CD4-positive, alpha-beta T cell treated with Interferon alpha-2 for 1 hour (primary cell): ENCODE measurements at places on chromosomes 7 and 10.

DNA sequence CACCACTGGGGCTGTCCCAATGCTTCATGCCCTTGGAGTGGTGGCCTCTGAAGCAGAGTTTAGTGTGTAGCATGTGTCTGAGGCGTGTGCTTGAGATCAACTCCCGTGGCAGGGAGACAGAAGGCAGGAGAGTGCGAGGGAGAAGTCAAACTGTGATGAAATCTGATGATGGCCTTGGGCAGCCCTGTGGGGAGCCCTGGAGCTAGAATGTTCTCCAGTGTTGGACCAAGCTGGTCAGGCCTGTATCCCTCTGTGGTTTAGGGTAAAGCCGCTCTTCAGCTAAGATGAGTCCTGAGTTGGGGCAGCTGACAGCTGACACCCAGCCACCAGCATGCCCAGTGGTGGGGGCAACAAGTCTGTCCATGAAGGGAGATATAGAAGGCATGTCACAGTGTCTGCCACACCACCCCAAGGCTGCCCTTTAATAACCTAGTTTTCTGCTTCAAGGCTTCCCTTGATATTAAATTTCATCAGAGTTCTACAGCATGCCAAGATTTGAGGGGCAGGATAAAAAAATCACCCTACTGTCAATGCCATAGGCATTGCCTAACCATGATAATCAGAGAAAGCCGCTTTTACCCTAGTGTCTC, 170.5 kb upstream of the SVIL start:
- DNase-seq, result no peak

DNA sequence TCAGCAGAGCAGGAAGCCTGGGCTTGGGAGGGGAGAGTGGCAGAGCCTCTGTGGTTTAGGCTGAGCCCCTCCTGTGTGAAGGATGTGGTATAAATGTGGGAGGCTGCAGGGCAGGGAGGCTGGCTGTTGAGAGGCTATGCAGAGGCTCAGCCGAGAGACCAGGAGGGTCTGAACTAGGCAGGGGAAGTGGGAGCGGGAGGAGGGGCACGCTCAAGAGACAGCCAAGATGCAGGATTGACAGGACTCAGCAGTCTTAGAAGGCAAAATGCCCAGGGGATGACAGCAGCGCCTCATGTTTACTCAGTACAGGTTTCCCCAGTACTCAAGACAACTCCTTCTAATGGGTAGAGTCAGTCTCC, 24.3 kb downstream of the BTBD16 start:
- DNase-seq, result peak; percentile 11

DNA sequence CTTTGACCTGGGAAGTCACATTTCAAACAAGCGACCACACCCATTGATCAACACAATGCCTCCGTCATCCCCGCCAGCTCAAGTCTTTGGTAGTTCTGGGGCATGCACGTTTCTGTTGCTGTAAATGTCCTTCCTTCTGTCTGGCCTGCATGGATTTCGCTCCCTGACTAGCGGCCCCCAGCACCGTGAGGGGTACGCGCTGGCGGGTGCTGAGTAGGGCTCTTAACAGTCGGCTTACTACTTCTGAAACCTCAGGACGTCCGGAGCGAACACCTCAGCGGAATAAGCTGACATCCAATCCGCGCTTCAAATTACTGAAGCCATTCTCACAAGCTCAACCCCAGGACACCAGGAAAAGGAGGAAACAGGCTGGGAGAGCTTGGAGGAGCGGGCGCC, 505 bp downstream of the NUDCD3 start:
- peak; percentile 53 for DNase-seq

GRCh38 chr7:99737726-99738125, 2.7 kb upstream of the CYP3A7 start:
- DNase-seq, result no peak

GRCh38 chr7:144414815-144415214, 11.3 kb upstream of the NOBOX start:
- DNase-seq, result no peak

DNA sequence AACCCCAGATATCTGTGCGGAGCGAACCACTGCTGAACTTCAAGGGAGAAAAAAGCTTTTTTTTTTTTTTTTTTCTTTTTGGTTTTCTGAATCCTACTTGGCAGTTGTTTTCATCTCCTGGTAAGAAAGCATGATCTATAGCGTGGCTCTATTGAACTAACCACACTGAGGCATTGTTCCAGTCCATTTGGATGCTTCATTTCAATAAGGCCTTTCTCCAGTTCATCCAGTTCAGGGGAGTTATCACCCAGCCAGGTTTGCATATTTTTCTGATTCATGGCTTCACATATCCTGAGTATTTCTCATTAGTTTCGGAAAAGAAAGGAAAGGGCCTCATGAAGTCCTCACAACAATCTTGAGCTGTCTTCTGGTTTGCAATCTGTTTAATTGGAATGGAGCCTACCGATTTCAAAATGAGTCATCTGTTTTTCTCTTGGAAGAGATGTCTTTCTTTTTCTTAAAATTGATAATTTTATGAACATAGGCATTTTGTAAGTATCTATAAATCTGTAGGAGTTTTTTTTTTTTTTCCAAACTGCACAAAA, 93.1 kb upstream of the STEAP4 start:
- DNase-seq, result no peak

GRCh38 chr7:50687575-50688225, 95.0 kb downstream of the GRB10 start:
- no peak for DNase-seq

DNA sequence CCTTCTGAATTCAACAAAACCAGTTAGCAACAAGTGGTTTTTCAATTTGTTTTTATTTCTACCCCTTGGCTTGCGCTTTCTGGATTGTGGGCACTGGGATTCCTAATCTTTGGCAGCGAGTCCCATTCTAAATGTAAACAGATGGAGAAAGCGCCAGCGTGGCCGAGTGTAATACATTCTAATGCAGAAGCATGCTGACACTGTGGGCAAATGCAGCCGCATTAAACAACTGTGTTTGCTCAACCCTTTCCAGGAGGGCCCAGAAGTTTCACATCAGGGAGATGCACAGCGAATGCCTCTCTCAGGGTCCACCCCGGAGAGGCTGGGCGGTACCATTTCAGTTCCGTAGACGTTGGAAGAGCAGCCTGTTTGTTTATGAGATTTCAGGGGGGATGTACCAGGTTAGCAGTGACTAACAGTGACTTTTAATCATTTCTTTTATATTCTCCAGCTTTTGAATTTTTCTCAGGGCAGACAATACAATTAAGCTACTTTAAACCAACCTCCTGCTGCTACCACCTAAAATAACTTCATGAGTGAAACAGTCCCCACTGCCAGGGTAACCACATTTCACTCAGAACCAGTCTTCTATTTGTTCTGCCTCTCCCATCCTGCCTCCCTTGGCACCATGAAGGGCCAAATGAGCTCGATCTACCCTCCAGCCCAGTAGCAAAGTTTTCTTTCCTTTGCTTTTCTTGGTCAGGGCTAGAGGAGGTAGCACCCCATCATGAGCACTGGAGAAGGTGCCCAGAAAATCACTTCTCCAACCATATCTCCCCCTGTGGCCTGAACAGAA, 164.2 kb upstream of the ITGB1 start:
- DNase-seq, result no peak

- no peak for DNase-seq
These were observed 98.5 kb downstream of the GNAI1 start for GRCh38 chr7:80232979-80233724.

DNA sequence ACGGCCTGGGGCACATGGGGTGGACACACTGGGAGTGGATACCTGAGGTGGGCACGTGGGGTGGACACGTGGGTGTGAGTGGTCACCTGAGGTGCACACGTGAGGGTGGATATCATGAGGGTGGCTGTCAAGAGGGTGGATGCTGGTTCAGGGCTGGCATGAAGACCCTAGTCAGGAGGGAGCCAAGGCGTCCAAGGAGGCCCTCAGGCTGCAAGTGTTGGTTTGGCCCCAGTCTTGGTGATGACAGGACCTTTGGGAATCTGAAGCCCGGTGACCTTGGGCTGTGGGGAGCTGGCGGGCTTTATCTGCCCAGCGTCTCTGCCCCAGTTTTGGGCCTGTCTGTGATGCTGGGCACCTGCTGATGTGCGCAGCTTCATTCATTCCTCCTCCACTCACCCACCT, 24.9 kb upstream of the PFKFB3 start:
- no peak for DNase-seq

DNA sequence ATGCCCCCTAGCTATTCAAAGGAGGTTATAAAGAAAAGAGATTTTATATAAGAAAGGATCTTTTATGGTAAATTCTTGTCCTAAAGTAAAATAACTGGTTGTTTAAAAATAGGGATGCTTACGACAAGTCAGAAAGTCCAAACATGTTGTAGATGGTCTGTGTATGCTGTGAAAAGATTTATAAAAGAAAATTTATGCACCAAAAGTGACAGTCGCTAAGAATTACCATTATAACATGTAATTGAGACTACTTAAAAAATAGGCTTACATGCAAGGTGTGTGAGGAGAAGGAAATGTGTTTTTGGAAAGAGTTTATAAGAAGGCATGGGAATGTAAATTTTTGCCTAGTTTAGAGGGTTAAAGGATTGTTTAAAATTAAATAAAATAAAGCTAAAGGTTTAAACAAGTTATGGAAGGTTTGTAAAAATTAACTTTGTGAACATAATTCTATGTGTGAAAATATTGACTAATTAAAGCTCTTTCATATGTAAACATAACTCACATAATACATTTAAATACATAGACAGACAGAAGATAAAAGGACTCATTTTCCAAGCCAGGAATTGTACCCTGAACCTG, 118.5 kb downstream of the LYZL1 start:
- DNase-seq, result no peak

- DNase-seq, result no peak
These were observed 185.7 kb downstream of the KIAA1217 start for GRCh38 chr10:24394461-24395190.

- DNase-seq, result no peak
These were observed 11.6 kb upstream of the ADCK2 start for GRCh38 chr7:140661124-140661523.

DNA sequence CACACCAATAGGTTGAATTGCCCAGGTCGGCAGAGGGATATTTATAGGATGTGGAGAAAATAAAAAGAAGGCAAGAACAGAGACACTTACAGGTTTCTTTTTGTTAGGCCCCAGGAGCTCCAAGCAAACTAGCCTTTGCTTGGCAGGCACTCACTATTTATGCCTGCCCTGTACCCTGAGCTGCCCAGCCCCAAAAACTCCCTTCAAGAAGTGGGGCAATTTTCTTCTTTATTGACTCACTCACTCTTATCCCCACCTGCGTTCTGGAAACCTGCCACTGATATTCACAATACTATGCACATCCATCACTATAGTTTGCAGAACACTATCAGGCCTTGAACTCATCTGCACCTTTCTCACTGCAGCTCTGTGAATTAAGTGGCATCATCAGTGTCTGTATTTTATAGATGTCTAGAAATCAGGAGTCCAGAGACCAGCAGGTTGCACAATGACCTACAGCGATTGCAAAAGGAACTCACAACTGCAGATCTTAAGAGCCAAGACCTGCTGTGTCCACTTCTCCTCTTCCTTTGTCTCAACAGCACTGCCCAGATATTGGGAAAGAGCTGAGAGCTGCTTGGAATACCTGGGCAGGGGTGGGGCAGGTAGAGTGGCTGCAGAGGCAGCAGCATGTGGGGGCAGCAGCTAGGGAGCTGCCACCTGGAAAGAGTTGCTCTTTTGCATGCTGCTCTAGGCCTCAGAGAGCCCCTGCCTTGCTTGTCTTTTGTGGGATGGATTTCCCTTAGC, at the start of gene SFTPD:
Gene SFTPD (minus strand): TSS at position 130 of the 747 bp plus-strand sequence. CDS start 2,446 bp downstream, outside the sequence.
- DNase-seq, result no peak

GRCh38 chr10:124741922-124742412, 2.2 kb downstream of the FAM53B start:
- no peak for DNase-seq

GRCh38 chr10:123117644-123118417, 17.9 kb upstream of the HMX3 start:
- no peak for DNase-seq

DNA sequence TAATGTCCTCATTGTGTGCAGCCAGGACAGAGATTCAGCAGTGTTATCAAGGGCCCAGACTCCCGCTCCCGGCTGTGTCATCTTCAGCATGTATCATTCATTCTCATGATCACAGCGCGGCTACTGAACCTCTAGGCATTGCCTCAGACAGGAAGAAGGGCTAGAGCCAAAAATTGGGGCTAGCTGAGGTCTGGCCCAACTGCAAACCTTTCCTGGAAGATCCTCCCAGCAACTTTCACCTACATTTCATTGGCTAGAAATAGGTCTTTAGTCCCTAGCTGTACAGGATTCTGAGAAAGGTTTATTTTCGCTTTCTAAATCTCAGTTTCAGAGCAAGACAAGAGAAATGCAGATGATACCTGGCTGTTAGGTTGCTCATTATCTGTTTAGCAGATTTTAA, 81.9 kb downstream of the CREM start:
- DNase-seq, result peak; percentile 74

GRCh38 chr10:437698-438490, 251.6 kb downstream of the DIP2C start:
- DNase-seq, result peak; percentile 23

GRCh38 chr7:157477550-157478212, 140.9 kb downstream of the DNAJB6 start:
- no peak for DNase-seq

GRCh38 chr10:19946791-19947190, 130.6 kb downstream of the PLXDC2 start:
- no peak for DNase-seq

DNA sequence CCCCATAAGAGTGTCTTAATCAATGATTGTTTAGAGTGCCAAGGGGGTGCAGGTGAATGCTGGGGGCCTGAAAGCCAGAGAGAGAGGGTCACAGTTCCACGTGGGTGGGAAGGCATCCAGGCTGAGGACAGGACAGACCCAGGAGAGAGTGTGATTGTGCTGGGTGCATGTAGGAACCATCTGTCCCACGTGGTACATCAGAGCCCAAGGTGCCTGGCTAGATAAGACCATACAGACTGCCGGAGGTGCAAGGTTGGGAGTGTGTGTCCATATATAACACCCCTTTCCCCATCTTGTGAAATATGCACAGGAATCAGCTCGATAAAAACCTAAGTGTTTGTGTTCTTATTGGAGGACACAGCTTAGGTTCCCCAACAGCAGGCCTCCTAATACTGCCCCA, 85.5 kb downstream of the WIPF3 start:
- no peak for DNase-seq

DNA sequence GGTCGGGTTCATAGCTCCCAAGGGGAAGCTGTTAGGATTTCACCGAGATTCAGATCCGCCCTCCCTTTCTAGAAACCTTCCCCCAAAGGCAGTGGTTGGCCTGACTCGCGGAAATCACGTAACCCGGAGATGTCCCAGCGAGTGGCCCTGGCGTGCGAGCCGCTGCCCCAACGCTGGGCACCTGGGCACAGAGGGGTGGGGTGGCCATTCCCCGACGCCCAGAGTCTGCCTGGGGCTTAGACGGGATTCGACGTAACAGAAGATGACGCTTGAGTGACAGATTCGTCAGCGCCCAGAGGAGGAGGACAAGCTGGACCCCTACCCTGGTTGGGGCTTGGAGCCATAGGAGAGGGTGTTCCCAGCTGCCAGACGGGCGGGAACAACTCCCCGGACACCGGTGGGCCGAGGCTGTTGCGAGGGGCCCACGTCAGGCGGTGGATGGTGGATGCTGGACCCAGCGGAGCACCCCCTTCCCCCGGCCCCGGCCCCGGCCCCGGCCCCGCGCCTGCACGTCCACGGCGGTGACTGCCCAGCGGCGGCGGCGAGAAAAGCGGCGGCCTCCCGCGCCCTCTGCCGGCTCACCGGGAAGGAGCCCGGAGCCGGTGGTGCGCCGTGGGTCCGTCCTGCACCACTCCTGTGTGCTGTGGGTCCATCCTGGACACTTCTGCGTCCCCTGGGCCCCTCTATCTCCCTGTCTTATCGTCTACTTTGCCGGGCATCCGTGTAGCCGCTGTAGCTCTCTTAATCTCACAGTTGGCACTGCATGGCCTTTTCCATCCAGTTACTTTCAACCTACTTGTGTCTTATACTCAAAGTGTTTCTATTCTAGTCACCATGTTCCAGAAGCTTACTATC, 35.4 kb upstream of the KNDC1 start:
- DNase-seq, result no peak
